Activated CD4-positive, alpha-beta T cell treated with anti-CD3 and anti-CD28 coated beads for 24 hours (primary cell): ENCODE measurements at places on chromosomes 2 and 18.

GRCh38 chr2:98070081-98070480, 16.9 kb upstream of the VWA3B start:
- DNase-seq: no peak

GRCh38 chr18:617970-618504, 21.2 kb downstream of the CLUL1 start:
- no peak for DNase-seq

GRCh38 chr2:15152382-15152781, 408.8 kb downstream of the NBAS start:
- no peak for DNase-seq

GRCh38 chr2:100040906-100041305, 101.5 kb downstream of the AFF3 start:
- DNase-seq: no peak

GRCh38 chr2:231364061-231364460, 31.4 kb upstream of the B3GNT7 start:
- no peak for DNase-seq

DNA sequence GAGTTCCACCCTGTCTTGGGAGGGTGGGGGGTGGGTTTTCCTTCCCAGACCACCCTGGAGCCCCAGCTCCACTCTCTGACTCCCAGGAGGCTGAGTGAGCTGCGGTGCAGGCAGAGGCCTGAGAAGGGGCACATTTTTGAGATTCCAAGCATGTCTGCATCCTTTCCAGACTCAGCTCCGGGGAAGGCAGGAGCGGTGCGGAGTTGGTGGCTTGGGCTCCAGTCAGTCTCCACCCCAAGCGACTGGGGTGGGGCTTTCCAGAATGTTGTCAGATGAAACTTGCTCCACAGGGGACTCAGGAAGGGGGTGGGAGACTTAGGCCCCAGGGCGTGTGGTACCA, 44.2 kb upstream of the HS6ST1 start:
- no peak for DNase-seq

GRCh38 chr2:10326707-10327594, 24.2 kb downstream of the HPCAL1 start:
- no peak for DNase-seq

GRCh38 chr2:148970385-148970784, 68.1 kb upstream of the LYPD6B start:
- no peak for DNase-seq

- no peak for DNase-seq
These were observed 14.6 kb downstream of the ITM2C start for GRCh38 chr2:230879271-230879882.

- no peak for DNase-seq
These were observed 23.3 kb downstream of the OTOF start for GRCh38 chr2:26454561-26455001.

- DNase-seq: no peak
These were observed 11.3 kb upstream of the MLPH start for GRCh38 chr2:237475704-237476141.

GRCh38 chr18:37328946-37329719, 236.5 kb downstream of the CELF4 start:
- no peak for DNase-seq

- no peak for DNase-seq
These were observed 656.4 kb downstream of the MBD2 start for GRCh38 chr18:53567929-53568574.

DNA sequence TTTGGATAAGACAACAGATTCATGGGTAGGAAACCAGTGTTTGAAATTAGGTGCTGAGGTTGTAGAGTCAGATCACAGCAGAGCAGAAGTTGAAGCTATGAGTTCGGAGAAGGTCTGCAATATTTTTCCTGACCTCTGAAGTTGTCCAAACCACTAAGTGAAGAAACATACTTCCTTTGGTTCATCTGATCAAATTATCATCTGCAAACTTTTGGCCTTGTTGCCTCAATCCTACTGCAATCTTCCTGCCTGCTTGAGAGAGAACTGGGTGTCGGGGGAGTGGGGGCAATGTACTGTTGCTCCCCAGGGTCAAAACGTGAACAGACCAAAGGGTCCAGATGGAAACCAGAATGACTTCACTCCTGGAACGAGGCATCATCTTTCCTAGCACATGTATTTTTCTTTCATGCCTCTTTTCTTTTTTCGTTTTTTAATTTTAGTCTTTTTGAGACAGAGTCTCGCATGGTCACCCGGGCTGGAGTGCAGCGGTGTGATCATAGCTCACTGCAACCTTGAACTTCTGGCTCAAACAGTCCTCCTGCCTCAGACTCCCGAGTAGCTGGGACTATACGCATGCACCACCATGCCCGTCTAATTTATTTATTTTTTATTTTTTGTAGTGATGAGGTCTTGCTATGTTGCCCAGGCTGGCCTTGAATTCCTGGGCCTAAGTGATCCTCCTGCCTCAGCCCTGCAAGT, 42.7 kb downstream of the RAB31 start:
- no peak for DNase-seq

DNA sequence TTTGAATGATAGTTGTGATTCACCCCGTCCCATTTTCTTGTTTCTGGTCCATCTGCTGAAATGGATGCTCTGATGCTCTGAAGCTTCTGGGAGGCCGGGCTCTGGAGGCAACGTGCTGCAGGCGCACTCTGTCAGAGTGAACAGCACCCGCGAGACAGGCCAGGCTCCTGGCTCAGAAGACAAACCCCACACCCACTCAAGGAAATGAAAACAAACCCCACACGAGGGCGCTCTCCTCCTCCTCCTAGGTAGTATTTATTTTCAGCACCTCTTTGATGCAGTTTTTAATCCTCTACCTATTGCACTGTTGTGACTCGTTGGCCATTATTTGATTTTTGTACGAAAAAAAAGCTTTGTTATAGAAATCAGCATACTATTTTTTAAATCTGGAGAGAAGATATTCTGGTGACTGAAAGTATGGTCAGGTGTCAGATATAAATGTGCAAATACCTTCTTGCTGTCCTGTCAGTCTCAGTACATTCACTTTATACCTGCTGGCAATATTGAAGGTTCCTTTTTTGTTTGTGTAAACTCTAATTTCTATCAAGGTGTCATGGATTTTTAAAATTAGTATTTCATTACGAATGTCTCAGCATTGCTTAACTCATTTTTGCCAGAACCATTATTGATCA, 10.3 kb upstream of the CHST10 start:
- DNase-seq: peak; percentile 56

GRCh38 chr2:209519271-209519670, 95.4 kb downstream of the MAP2 start:
- no peak for DNase-seq
